ENCODE measurements at places on chromosomes 2 and 18.
A peak's percentile ranks its signal among the peaks of the same experiment; 100 is the strongest.

DNA sequence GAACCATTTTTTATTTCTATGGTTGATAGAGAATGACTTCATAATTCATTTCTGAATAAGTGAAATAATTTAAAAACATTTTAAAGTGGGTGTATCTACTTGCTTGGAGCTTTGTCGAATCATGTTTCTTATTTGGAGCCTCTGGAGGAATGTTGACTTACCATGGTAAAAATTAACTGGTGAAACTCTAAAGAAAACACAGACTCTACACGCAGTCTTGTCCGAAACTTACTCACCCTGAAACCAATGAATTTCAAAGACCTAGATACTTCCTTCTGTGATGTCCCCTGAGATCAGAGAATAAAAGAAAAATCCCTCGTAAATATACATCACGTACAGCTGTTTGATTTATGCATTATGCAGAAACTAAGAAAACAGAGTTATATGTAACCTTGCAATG, 665.2 kb upstream of the NRXN1 start:
- DNase-seq, result no peak

DNA sequence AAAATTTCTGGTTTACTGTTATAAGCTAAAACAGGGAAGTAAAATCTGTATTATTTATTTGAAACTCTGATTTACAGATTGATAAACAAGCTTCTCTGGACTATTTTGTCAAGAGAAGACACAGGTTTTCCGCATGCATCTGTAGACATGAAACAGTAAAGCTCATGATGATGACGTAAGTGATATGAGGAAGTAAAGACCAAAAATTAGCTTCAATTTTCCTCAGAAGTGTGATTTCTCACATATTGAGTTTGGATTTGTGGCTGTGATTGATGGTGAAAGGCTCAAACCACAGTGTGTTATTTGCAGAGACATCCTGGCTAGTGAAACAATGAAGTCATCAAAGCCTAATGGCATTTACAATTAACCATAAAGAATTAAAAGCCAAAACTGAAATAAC, 12.6 kb upstream of the LONRF2 start:
- no peak for DNase-seq

DNA sequence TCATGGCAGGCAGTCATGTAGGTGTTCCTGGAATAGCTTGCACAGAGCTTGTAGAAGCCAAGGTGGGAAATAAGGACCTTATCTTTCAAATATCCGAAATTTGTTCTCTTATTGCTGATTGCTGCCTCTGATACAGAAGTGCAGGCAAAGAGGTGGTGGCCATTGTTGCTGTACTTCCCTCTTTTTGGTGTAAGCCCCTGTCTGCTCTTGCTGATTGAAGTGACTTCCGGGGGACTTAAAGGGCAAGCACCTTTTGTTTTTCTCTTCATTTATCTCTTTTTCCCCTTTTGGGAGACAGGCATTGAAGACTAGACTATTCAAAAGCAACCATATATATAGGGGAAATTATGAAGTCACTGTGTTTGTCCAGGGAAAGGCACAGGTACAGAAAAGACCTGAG, 131.6 kb upstream of the OTX1 start:
- DNase-seq, result no peak

GRCh38 chr2:7133521-7133920, 216.3 kb downstream of the RNF144A start:
- DNase-seq, result no peak

GRCh38 chr2:12430407-12431133, 286.2 kb upstream of the TRIB2 start:
- DNase-seq, result peak; percentile 1

GRCh38 chr2:51662187-51662586, 630.3 kb upstream of the NRXN1 start:
- no peak for DNase-seq

GRCh38 chr18:75926811-75927210, 499.3 kb upstream of the SMIM21 start:
- DNase-seq, result no peak

- no peak for DNase-seq
Measured at GRCh38 chr2:54941248-54941984, 108.8 kb downstream of the RTN4 start.

DNA sequence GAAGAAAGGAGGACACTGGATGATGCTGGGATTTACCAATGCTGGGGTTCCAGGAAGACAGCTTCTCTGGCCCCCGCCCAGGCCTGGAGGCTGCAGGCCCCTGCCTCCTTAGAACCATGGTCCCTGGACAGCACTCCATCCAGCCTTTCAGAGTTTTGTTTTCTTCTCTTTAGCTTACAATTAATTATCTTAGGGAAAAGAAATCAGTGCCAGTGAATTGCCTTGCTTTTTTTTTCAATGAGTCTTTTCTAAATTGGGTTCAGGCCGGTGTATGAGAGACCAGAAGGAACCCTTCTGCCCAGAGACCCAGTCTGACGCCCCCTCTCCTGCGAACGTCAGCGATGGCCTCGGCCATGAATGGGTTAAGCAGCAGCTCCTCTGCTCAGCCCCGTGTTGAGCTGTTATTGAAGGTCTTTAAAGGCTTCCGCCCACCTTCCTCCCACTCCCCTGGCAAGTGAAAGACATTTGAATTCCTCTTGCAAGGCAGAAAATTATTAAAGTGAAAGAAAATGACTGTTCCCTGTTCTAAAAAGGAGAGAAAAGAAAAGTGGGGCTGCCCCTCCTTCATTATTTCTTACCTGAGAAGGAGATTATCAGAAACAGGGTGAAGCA, 65.7 kb upstream of the CHMP1B start:
- no peak for DNase-seq
